ENCODE measurements at places on chromosomes 4 and X.

- peak overlapping the region; percentile 46 for H3K27ac ChIP-seq
- H3K36me3 ChIP-seq: peaks cover 13% of the 10 kb centered on the region
- peak overlapping the region; percentile 94 for H3K4me3 ChIP-seq
- peaks cover 19% of the 10 kb centered on the region for H3K27me3 ChIP-seq
- DNase-seq: peak; percentile 10
- peaks cover 33% of the 10 kb centered on the region for H3K4me1 ChIP-seq
Observed at GRCh38 chr4:102761296-102761701, 531 bp upstream of the MANBA start.

GRCh38 chrX:30141966-30142365, 73.4 kb upstream of the MAGEB2 start:
- H3K4me1 ChIP-seq: no peaks in the 10 kb centered on the region
- no peaks in the 10 kb centered on the region for H3K27me3 ChIP-seq
- no peak for DNase-seq
- no peaks in the 10 kb centered on the region for H3K36me3 ChIP-seq
- no peak overlapping the region for H3K27ac ChIP-seq
- no peak overlapping the region for H3K4me3 ChIP-seq

DNA sequence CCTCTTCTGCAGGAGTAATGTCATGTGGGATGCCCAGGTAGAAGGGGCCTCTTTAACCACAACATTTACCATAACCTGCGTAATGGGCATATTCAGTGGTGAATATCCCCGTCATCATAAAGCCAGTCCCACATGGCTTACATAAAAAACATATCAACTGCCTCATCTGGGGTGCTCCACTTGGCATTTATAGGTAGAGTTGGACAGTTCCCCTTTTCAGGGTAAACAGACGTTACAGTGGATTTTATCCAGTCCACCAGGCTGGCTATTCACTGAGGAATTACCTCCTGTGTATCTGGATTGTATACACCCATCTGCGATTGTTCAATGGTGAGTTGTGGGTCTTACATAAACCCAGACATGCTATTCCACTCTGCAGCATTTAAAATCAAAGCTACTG, 70.7 kb upstream of the ANKRD17 start:
- DNase-seq: no peak
- H3K36me3 ChIP-seq: no peaks in the 10 kb centered on the region
- no peak overlapping the region for H3K4me3 ChIP-seq
- no peaks in the 10 kb centered on the region for H3K4me1 ChIP-seq
- no peak overlapping the region for H3K27ac ChIP-seq

- no peak overlapping the region for H3K4me3 ChIP-seq
- H3K27ac ChIP-seq: no peak overlapping the region
- no peak for DNase-seq
Observed at GRCh38 chr4:153039542-153040185, 103.5 kb downstream of the FHDC1 start.

DNA sequence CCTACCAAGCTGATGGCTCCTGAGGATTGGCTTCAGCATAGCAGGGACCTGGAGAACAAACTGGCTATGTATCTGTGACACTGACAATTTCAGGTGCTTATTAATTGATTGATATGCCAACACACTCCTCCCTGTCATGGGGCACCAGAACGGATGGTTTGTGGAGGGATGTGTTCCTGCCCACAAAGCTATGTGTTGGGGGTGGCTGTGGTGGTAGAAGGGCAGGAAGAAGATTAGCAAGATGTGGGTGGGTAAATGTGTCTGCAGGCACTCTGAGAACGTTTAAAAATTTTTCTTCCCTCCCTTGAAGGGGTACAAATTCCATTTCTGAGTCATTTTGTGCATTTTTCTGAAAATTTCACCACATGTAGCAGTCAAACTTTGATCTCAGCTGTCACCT, 55.0 kb upstream of the SCML1 start:
- no peak overlapping the region for H3K4me3 ChIP-seq
- H3K27ac ChIP-seq: no peak overlapping the region
- H3K4me1 ChIP-seq: peaks cover 11% of the 10 kb centered on the region
- no peaks in the 10 kb centered on the region for H3K36me3 ChIP-seq
- DNase-seq: peak; percentile 6

DNA sequence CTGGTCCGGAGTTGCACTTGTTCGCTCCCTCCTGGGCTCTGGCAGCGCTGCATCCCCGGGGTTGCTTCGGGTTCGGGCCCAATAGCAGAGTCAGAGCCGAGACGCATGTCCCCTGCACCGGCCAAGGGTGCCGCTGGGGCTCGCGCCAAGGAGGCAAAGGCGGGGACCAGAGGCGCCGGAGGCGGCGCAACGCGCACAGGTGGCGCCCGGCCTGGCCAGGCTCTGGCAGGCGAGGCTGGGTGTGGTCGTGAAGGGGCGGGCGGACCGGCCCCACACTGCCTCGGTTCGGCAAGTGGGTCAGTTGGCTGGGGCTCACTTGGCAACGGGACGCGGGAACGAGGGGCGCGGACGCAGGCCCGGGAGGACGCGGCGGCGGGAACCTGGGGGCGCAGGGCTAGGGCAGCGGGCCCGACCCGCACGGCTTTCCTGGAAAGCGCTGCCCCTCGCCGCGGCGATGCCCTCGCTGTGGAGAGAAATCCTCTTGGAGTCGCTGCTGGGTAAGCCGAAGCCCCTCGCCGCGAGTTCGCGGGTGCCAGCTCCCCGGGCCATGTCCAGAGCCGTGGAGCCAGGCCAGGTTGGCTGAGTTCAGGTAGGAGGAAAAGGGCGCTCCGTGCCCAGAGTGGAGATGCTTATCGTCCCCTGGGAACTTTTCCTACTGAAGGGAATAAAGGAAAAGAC, at the start of gene CWH43:
CWH43 (plus strand) TSS at position 300 of the 678 bp plus-strand sequence; CDS start at position 455, 155 bp downstream.
- DNase-seq: no peak
- no peaks in the 10 kb centered on the region for H3K36me3 ChIP-seq
- H3K4me1 ChIP-seq: no peaks in the 10 kb centered on the region
- no peak within 1 kb of the TSS for H3K27ac ChIP-seq
- no peak within 1 kb of the TSS for H3K4me3 ChIP-seq

- H3K36me3 ChIP-seq: no peaks in the 10 kb centered on the region
- H3K27ac ChIP-seq: no peak overlapping the region
- H3K4me1 ChIP-seq: no peaks in the 10 kb centered on the region
- no peak overlapping the region for H3K4me3 ChIP-seq
- no peak for DNase-seq
Observed at GRCh38 chr4:176584031-176584606, 208.6 kb downstream of the VEGFC start.

- H3K27ac ChIP-seq: no peak overlapping the region
- no peaks in the 10 kb centered on the region for H3K4me1 ChIP-seq
- DNase-seq: no peak
- no peaks in the 10 kb centered on the region for H3K27me3 ChIP-seq
- H3K4me3 ChIP-seq: no peak overlapping the region
Observed at GRCh38 chr4:155738548-155738947, 20.3 kb upstream of the GUCY1B1 start.

DNA sequence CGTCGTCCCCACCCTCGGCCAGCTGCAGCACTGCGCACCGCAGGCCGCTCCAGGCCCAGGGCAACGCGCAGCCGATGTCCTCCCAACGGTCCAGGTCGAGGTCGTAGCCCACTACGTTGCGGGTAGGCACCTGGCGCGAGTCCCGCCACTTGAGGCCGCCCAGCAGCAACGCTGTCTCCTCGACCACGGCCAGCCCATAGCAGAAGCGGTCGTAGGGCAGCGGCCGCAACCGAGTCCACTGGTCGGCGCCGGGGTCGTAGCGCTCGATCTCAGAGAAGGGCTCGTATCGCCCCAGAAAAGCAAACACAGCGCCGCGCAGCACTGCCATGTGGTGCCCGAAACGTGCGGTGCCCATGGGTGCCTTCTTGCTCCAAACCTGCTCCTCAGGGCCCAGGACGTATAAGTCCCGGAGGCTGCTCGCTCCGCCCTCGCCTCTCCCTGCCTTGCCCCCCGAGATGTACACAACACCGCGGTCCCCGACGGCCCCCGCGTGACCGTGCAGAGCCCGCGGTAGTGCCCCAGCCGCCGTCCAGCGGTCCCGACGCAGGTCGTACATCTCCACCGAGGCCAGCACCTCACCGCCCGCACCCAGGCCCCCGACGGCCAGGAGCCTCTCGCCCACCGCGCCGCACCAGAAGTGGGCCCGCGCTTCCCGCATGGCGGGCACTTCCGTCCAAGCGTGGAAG, 2.1 kb downstream of the KLHL34 start:
- H3K36me3 ChIP-seq: no peaks in the 10 kb centered on the region
- no peak for DNase-seq
- H3K4me1 ChIP-seq: no peaks in the 10 kb centered on the region
- no peak overlapping the region for H3K27ac ChIP-seq
- no peak overlapping the region for H3K4me3 ChIP-seq
- H3K27me3 ChIP-seq: peaks cover 8% of the 10 kb centered on the region

GRCh38 chr4:106312377-106312776, 3.6 kb downstream of the TBCK start:
- H3K36me3 ChIP-seq: peaks cover 3% of the 10 kb centered on the region
- H3K4me1 ChIP-seq: peaks cover 13% of the 10 kb centered on the region
- no peak for DNase-seq
- H3K27me3 ChIP-seq: no peaks in the 10 kb centered on the region
- H3K27ac ChIP-seq: no peak overlapping the region
- H3K4me3 ChIP-seq: no peak overlapping the region

DNA sequence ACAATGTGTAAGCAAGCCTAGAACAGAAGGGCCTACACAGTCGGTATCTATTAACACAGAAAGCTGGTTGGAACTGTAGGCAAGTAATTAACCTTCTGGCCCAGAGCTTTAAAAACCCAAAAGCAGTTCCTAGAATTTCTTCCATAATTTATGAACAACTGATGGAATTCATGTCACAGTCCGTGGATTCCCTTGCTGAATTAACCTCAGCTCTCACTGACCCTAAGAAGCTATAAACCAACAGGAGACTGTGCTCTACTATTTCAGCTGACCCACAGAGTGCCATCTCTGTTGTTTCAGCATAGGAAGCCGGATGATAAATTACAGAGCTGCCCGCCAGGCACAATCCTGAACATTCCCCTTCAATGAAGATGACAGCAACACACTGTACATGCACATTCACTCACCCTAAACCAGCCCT, 157.3 kb downstream of the PRDM5 start:
- H3K27ac ChIP-seq: no peak overlapping the region
- peaks cover 2% of the 10 kb centered on the region for H3K27me3 ChIP-seq
- no peaks in the 10 kb centered on the region for H3K36me3 ChIP-seq
- no peak for DNase-seq
- no peaks in the 10 kb centered on the region for H3K4me1 ChIP-seq

- no peaks in the 10 kb centered on the region for H3K4me1 ChIP-seq
- H3K27me3 ChIP-seq: no peaks in the 10 kb centered on the region
- H3K4me3 ChIP-seq: no peak overlapping the region
- H3K36me3 ChIP-seq: no peaks in the 10 kb centered on the region
- no peak overlapping the region for H3K27ac ChIP-seq
Observed at GRCh38 chrX:66164470-66164869, 423 bp downstream of the HEPH start.

DNA sequence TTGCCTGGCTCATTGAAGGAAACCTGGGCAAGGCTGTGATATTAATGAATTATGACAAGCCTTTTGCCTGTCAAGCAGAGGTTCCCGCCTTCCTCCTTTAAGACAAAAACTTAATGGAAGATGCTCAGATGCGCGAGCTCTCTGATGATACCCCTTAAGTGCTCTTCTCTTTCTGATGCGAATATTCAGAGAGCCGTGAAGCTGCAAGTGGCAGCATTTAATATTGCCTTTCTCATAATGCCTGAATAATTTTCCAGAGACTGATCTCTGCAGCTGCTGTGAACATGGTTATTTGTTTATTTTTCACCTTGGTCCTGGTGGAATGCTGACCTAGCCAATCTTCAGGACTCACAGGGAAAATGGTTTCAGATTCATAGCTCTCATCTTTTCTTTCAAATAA, 251.8 kb downstream of the TENM3 start:
- no peak overlapping the region for H3K27ac ChIP-seq
- no peaks in the 10 kb centered on the region for H3K36me3 ChIP-seq
- no peak for DNase-seq
- H3K4me1 ChIP-seq: peaks cover 4% of the 10 kb centered on the region

- no peak overlapping the region for H3K27ac ChIP-seq
- peaks cover 2% of the 10 kb centered on the region for H3K27me3 ChIP-seq
- DNase-seq: no peak
- no peaks in the 10 kb centered on the region for H3K36me3 ChIP-seq
- no peak overlapping the region for H3K4me3 ChIP-seq
- no peaks in the 10 kb centered on the region for H3K4me1 ChIP-seq
Observed at GRCh38 chrX:135516376-135516775, 4.1 kb upstream of the INTS6L start.

GRCh38 chr4:31193521-31193920, 473.4 kb downstream of the PCDH7 start:
- no peak for DNase-seq
- no peaks in the 10 kb centered on the region for H3K36me3 ChIP-seq
- H3K27me3 ChIP-seq: no peaks in the 10 kb centered on the region
- no peak overlapping the region for H3K27ac ChIP-seq
- H3K4me1 ChIP-seq: no peaks in the 10 kb centered on the region

DNA sequence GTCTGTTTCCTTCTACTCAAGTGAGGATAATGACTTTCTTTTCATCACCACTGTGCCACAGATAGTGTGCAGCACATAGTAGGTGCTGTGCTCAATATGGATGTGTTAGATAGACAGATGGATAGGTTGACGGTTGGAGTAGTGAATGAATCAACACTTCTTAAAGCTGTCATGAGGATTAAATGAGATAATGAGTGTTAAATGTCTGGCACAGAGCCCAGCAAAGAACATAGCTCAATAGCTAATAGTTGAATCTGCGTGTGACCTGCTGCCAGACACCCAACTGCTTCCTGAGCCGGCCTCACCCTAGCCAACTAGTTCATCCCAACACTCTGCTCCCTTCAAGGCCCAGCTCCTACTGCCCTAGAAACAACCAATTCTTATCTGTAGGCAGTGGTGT, 67.7 kb upstream of the PJA1 start:
- H3K27me3 ChIP-seq: no peaks in the 10 kb centered on the region
- H3K4me1 ChIP-seq: no peaks in the 10 kb centered on the region
- H3K4me3 ChIP-seq: no peak overlapping the region
- H3K36me3 ChIP-seq: no peaks in the 10 kb centered on the region
- no peak for DNase-seq
- H3K27ac ChIP-seq: no peak overlapping the region

DNA sequence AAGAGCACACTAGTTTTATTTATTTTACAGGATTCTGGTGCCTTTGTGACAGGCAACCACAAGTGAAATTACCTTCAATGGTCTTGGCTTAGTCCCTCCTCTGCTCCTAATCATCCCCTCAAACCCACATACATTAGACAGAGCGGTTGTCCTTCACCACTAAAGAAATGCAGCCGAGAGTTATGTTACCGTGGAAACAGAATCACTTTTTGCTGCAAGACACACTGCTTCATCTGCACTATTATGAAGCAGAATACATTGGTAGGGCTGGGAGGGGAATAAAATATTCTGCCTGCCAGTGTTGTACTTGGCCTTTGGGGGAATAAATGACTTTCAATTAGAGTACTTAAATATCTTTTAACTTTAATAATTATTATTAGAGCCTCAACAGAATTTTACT, 75.2 kb downstream of the ARHGEF38 start:
- no peaks in the 10 kb centered on the region for H3K36me3 ChIP-seq
- no peak overlapping the region for H3K27ac ChIP-seq
- H3K4me1 ChIP-seq: no peaks in the 10 kb centered on the region
- no peak overlapping the region for H3K4me3 ChIP-seq
- H3K27me3 ChIP-seq: peaks cover 2% of the 10 kb centered on the region
- no peak for DNase-seq
